Islet precursor cell (in vitro differentiated cells): ENCODE measurements at places on chromosomes 1 and 21.

DNA sequence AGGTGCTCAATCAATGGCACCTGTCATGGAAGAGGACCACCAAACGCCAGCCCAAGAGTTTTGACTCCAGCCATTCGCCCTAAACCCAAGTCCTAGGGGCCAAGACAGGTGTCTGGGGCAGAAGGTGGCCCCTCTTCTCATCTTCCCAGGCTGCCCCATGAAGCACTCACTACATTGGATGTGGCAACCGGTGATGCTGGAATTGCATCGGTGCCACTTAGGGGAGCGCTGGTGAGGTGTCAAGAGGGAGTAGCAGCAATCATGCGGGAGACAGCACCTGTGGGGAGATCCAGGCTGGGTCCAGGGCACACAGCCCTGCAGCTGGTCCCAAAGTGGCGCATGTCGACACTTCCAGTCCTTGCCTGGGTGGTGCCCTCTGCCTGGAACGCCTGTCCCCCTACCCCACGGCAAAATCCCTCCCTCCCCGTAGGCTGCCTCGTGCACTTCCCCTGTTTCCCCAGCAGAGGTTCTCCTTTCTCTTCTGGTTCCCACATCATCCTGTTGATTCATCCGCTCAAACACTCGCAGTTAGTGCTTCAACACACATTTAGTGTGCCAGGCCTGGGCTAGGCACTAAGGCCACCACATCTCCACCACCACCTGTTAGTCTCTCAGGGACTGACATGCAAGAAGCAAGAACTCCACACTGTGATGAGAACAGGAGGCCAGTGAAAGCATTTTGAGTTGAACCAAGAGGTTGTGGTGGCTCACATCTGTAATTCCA, 18.5 kb downstream of the PLA2G2D start:
- DNase-seq = peak; percentile 76

- no peak for DNase-seq
Observed at GRCh38 chr1:40981691-40982448, 2.4 kb downstream of the CTPS1 start.

DNA sequence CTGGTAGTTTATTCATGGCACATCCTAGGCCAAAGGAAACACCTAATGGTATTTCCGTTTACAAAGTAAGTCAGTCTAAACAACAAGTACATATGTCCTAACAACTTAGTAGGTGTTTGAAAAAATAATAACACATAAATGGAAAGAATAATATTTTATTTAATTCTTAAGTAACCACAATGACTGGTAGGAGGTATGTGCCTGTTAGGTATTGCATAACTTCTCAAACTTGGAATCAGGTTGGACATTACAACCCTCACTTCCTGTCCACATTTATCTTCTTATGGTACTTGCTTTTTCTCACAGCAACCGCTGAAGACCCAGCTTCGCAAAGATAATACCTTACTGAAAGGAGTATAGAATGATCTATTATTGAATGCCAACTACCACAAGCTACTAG, 64.2 kb downstream of the VPS13D start:
- no peak for DNase-seq

GRCh38 chr1:4628992-4629391, 25.4 kb upstream of the AJAP1 start:
- DNase-seq = no peak

DNA sequence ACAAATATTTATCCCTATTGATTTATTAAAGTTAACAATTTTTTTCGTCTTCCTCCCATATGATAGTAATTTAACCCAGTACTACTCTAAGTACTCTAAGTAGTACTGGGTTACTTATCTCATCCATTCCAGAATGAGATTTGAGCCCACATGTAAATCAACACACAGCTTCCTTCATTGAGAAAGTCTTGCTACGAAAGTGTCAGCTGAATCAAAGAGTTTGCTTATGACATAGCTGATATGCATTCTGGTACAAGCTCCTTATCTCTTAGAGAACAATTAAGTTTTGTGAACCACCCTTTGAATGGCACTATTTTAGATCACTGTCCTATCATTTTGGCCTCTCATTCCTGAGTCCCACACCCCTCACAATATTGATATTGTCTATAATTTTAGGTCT, 2.4 kb upstream of the SLC44A3 start:
- no peak for DNase-seq

DNA sequence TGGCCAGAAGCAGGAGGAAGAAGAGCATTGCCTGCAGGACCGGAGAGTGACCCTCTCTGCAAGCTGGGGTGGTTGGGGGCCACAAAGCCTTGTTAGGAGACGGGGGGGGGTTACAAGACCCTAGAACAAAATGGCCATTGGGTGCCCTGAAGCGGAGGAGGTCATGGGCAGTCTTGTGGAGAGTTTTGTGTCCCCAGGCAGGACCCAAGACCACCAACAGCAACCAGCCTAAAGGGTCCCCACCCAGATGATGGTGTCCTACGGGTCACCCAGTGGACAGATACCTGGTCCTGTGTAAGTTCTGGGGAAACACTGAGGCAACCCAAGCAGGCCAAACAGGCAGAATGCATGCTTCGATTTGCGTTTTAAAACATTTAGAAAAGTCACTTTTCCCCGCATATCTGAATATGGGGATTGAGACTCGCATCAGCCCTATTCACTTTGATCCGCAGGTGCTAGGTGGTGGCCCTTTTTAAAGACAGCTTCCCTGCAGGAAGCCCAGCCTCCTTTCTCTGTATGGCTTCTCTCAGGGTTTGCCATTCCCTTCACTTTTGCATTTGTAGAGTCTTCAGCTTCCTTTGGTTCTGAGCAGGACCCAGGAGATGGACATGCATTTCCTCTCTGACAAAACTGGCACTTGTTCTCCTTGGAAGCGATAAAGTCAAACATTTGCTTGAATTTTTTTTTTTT, 21.1 kb downstream of the GNG4 start:
- DNase-seq = no peak

DNA sequence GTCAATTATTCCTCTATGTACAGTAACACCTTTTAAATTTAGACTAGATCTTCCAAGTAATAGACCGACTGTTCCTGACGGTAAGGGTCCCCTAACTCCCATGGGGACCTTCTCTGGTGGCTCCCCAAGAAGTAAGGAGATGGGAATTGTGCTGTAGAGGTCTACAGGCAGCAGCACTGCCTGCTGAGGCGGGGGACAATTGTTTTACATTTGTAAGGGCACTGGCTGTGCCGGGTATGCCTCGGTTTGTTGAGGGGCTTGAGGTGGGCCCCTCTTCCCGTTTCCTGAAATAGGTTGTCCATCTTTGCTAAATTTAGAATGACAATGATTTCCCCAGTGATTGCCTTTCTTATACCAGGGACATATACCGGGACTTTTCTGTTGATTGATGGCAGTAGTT, 13.1 kb upstream of the L1TD1 start:
- DNase-seq = no peak

DNA sequence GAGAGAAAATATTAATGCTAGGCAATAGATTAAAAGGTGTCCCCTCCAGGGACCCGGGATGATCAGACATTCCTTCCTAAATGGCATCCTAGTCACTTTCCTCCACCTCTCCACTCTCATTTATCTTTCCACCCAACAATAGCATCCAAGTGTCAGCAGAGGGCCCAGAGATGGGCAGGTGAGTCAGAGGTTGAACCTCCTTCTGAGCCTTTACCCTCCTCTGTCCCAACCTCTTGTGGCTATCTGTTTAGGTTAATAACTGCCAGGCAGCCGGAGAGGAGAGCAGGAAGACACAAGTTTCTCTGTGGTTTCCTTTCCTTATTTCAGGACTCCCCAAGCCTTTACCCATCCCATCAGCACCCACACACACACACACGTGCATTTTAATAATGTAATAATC, 4.1 kb downstream of the GJA5 start:
- DNase-seq = peak; percentile 58

- no peak for DNase-seq
Observed at GRCh38 chr1:239507826-239508225, 121.5 kb downstream of the CHRM3 start.

- no peak for DNase-seq
Observed at GRCh38 chr1:148435406-148435805, 47.7 kb downstream of the PPIAL4G start.

GRCh38 chr1:79657951-79658658, 651.6 kb upstream of the ADGRL4 start:
- no peak for DNase-seq

- no peak for DNase-seq
Observed at GRCh38 chr1:77975386-77975785, 3.5 kb downstream of the FUBP1 start.

DNA sequence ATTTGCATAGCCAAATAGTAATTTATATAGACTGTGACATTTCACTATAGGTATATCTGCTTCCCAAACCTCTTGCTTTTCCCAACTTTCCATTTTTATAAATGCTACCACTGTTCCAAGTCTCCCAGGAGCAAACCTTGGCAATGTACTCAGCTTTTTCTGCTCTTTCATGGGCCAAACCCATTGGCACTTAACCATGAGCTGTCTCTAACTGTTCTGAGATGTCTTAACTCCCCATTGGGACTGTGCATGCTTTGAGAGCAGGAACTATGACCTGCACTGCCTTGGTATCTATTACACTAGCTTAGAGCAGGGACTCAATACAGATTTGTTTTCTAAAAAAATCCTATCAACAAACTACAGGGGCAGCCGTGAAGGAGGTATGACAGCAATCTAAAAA, 22.5 kb upstream of the KHDRBS1 start:
- DNase-seq = no peak

GRCh38 chr1:201912832-201913231, 24.1 kb downstream of the SHISA4 start:
- peak; percentile 74 for DNase-seq

DNA sequence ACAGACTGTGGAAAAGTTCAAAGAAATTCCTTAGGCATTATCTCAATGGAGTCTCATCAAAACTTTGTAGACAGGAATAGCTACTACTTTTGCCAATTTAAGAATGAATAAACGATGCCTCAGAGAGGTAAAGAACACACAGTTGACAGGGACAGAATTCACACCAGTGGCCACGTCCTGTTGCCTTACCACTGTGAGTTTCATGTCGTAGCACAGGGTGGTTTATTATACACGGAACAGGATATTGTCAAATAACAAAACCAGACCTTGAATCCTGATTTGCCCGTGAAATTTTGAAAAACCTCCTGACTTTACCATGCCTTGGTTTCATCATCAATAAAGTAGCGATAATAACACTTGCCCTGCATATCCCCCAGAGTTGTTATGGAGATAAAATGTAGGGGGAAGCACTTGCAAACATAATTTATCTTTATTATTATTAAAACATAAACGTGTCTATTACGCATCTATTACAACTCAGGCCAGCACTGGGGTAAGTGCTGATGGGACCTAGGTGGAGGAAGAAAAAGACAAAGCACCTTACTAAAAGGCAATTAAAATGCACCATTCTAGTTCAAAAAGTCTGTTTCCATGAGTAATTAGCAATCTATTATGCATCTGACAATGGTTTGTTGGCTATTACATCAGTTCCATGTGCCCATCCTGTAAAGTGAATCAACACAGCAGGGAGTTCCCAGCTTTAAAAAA, 408.1 kb upstream of the RUNX1 start:
- no peak for DNase-seq

GRCh38 chr1:168271636-168272035, 9.0 kb upstream of the TBX19 start:
- no peak for DNase-seq

- no peak for DNase-seq
Observed at GRCh38 chr1:114771992-114772391, 8.5 kb downstream of the SIKE1 start.

DNA sequence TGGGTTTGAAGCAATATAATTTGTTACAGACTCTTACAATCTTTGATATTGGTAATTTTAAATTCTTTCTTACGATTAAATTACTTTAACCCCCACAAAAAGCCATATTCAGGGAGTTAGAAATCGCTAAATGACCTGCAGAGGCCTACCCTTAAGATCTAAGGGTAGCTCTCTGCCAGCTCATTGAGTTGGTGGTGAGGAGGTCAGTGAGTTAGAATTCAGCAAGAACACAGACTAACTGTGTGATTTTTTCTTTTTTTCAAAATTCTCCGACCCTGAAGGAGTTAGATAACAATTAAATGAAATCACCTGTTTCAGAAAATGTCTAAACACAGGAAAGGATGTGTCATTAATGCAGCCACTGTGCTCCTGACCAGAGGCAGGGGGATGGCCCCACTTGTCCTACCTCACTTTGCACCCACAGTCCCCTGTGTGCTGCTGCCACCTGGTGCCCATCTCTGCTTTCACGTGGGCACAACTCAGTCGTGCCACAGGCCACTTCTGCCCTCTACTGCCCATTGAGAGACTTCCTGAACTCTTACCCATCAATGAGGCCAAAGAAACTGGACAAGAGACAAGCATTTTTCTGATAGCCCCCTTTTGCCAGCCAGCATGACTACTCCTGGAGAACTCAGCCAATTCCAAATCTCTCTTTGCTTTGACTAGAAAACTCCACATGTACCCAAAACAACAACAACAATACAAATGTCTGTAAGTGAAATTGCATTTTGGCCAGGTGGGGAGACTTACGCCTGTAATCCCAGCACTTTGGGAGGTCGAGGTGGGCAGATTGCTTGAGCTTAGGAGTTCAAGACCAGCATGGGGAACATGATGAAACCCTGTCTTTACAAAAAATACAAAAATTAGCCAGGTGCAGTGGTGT, 8.4 kb downstream of the CFAP45 start:
- DNase-seq = peak; percentile 89

GRCh38 chr1:82091729-82092128, 291.0 kb downstream of the ADGRL2 start:
- no peak for DNase-seq

- no peak for DNase-seq
Observed at GRCh38 chr1:65921446-65921845, 128.8 kb downstream of the PDE4B start.

DNA sequence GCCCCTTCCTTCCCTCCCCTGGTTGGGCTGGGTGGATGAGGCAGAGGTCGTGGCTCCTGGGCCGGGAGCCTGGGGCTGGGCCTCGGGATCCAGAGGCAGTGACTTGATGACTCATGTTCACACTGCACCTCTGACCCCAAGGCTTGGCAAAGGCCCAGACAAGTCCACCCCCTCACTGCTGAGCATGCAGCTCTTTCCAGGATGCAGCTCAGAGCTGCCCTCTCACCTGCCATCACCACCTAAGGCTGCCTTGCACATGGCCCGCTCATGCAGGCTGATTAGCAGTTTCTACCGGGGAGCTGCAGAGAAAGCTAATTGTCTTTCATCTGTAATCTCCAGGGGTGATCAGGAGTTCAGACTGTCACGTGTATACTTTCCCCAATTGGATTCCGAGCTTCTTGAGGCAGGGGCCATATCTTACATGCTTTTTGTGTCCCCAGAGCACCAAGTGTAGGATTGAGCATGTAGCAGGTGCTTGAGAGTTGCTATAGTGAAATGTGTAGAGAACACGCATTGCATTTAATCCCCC, 62.1 kb downstream of the LRRN2 start:
- peak; percentile 92 for DNase-seq

GRCh38 chr1:214833178-214833756, 230.3 kb downstream of the CENPF start:
- no peak for DNase-seq

- no peak for DNase-seq
Observed at GRCh38 chr1:196440711-196441110, 167.5 kb downstream of the KCNT2 start.
